ENCODE measurements at places on chromosomes 3 and 15.

GRCh38 chr3:69565316-69565715 lies 173.9 kb upstream of the MITF start:
- DNase-seq, result no peak

DNA sequence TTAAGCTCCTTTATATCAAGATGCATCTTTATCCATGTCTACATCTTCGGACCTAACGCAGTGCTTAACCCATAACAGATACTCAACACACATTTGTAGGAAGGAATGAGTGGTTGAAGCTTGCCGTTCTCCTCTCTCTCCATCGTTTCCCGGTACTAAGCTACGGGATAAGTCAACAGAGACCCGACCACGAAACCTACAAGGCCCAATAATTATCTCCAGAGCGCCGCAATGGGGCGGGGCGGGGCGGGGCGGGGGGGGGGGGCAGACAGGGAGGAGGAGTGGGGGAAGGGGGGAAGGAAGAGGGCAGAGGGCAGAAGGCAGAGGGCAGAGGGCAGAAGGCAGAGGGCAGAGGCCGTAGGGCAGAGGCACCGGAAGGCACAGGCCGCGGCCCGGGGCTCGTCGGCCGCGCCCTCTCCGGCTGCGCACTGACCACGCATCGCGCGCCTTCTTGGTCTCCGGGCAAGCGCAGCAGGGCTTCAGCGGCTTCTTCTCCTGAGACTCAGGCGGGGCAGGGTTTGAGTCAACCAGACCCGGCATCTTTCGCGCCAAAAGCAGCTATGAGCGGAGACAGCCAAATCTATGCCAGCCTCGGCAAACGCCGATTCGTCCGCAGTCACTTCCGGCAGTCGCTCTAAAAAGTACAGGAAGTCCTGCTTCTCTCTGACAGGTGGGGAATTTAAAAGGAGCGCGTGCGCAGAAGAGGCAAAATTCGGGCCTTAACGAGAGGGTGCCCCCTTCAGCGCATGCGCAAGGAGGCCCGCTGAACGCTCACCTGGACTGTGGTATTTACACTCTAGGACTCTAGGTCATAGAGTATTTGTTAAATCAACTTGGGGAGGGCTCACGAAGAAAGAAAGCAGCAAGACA lies at the start of gene COX17:
Gene COX17 (minus strand): TSS at position 636 of the 870 bp plus-strand sequence. CDS start 96 bp downstream, at position 540.
- peak; percentile 90 for DNase-seq

DNA sequence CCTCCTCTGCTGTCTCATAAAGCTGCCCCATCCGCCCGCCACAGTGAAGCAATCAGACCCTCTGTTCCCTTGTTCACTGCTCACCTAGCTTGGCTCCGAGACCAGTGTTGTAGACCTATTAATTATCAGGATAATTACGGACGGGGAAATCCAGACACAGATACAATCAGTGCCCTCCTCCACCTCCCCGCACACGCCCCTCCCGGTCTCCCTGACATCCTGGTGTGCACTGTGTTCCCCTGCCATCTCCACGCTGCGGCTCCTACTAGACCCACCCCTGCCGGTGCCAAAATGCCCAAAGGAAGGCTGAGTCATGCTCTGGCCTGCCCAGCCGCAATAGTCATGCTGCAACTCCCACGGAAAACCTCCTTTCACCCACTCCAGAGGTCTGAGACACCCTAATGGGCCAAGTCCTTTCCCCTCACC lies 277.3 kb upstream of the TLE3 start:
- no peak for DNase-seq

DNA sequence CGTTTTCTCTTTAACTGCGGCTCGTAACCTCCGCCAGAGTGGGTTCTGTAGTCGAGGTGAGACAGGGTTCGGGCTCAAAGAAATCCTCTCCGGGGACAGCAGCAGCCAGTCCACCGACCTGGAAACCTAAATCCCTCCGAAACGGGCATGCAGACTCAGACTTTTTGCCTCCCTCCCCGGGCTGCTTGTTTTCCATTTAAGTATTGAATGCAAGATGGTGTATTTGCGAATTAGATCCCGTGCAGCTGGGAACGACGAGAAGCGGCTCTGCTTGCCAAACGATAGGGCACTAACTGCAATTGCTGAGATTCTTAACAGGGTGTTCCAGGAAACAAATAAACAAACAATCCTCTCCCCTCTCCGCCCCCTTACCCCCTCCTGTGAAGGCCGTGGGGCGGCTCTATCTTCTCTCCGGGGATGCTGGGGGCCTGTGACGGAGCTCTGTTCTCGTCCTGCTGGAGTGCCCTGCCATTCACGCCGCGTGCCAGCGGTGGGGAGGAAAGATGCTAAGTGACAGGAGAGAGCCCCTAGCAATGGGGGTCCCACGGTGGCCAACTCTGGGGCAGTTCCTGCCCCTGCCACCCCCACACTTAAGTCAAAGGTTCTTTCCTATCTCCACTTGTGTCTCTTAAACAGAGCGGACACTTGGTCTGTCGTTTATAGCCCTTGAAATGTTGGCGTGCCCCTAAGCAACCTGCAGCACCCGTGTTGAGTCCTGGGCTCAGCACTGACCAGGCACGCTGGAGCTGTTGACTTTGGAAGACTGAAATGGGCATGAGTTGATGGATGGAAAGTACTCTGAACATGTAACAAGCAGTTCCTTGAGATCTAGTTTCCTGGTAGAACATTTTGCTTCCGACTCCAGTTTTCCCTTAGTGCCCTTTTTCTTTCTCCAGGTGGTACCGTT lies 1.3 kb upstream of the ETV5 start:
- no peak for DNase-seq

DNA sequence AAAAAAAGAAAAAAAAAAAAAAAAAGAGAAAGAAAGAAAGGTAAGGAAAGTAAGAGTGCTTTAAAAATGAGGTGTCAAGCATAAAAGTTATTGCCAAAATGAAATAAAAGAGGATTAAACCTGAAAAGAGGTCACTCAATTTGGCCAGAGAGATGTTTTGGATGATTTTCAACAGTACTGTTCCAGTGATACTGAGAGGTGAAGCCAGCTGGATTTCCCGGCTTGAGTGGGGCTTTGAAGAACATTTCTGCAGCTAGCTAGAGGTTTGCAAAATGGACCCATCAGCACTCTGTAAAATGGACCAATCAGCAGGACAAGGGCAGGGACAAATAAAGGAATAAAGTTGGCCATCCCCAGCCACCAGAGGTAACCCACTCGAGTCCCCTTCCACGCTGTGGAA lies 128.5 kb downstream of the LSAMP start:
- no peak for DNase-seq

DNA sequence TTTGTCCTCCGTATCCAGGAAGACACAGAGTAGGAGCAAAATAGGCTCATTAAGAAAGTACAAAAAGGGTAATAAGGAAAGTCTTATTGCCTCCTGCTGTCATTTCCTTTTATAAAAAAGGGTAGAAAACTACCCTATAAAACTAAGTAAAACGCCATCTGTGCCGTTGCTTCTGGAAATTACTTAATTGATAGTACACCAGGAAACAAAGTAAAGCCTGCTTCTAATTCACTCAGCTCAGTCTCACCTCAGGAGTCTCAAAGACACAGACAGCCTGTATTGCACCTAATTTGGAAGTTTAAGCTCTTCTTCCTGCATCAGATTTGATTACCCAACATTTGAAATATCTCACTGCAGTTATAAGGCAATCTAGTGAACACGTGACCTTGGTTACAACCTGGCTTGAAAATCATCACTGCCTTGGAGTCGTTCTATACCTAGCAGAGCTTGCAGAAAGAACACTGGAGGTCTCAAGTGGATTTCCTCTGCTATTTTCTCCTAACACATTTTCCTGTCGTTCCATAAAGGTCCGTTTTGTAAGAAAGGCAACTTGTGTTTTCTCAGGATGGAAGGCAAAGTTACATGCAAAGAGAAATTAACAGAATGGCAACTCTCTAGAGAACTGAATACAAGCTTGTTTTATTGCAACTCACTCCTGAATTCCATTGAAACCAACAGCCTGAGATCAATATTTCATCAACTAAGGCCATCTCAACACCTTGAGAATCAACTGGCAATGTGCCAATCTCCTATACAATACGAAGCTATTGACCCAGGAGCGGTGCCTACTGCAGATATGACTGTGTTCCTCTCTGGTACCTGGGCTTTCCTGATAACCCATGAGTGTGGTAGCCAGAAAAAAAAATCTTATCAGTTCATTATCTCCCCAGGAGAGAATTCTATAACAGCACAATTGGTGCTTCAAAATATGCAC lies 203.3 kb upstream of the LMCD1 start:
- DNase-seq, result no peak

- DNase-seq, result no peak
Measured at GRCh38 chr3:10835406-10835805, 19.4 kb downstream of the SLC6A11 start.

GRCh38 chr15:39180483-39180933 lies 400.4 kb upstream of the THBS1 start:
- no peak for DNase-seq
